NCI-H2171 treated with DMSO at 0.1 percent for 48 hours (cell line): ENCODE measurements at places on chromosomes 7 and 10.

GRCh38 chr10:96638696-96639095, 51.9 kb upstream of the TM9SF3 start:
- DNase-seq, result no peak

DNA sequence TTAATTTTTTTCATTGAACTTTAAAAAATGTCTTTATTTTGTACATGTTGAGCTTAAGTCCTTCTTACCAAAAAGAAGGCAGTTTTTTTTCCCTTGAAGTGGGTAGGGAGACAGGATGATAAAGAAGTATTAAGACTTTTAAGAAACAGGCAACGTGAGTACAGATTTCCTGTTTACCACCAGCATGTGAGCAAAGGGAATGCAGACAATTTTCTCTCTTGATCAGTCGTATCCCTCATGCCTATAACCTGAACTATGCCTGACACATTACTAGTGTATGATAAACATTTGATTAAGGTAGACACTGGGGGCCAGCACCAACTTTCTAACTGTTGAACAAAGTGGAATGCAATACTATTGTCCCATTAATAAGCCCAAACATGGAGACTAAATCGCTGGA, 8.8 kb upstream of the OR2A2 start:
- DNase-seq, result no peak

DNA sequence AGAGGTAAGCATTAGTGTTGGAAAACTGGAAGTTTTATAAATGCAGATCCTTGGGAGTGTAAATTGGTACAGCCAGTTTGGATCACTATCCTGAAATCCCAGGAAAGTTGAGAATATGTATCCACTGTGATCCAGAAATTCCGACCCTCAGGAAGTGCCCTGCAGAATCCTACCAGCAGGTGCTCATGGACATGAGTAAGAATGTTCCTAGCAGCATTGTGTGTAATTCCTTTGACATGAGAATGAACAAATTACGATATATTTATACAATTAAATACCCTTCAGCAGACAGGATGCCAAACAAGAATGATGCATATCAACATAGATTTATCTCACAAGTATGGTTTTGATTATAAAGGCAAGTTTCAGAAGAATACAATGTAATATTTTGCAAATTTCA, 181.6 kb downstream of the XPNPEP1 start:
- no peak for DNase-seq

DNA sequence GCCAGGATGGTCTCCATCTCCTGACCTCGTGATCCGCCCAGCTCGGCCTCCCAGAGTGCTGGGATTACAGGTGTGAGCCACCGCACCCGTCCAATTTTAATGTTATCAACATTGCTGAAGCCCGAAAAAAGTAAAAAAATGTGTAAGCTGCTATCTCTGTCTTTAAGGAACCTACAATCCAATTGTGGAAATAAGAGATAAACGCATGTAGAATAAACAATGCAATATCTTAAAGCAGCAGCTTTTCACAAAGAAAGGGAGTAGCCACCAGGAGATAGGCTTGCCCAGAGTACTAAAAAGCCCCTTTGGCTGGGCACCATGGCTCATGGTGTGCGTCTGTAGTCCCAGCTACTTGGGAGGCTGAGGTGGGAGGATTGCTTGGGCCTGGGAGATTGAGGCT, 282.9 kb upstream of the LYZL1 start:
- no peak for DNase-seq

DNA sequence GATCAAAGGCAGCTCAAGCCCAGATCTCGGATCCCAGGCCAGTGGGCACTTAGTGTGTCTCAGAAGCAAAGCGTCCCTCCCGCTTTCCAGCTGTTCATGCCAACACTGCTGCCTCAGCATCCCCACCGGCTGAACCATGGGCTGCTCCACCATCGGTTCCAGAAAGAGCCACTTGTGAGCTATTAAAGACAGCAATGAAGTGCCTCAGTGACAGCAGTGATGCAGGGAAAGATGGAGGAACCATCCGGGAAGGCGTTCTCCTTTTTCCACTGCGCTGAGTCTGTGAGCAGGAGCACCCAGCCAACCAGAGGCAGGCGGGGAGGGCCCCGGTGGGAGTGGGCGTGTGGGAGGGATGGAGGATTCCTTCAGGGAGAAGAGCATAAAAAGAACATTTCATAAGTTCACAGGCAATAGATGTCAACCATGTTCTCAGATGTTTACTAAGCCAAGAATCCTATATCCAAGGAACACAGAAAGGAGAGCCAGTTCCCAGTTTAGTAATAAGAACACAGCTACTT, 96.2 kb upstream of the MKI67 start:
- DNase-seq, result no peak

GRCh38 chr7:137935884-137936508, 65.9 kb downstream of the CREB3L2 start:
- no peak for DNase-seq

- no peak for DNase-seq
Measured at GRCh38 chr10:72812753-72813430, 80.6 kb upstream of the OIT3 start.

DNA sequence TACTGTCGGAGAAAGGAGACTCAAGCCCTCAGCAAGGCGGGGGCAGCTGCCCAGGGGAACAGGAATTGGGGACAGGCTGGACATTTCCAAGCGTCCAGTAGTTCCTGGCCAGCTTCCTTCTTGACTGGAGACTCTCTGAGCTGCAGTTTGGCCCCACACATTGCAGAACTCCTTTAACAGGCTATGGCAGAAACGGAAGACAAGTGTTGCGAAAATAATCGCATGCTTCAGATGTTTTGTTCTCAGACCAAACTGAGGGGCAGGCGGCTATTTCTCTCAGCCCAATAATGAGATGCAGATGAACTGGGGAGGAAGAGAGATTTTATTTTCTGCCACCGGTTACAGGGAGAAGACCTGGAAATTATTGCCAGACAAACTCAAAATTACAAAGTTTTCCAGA, 88.0 kb upstream of the PFKP start:
- no peak for DNase-seq

DNA sequence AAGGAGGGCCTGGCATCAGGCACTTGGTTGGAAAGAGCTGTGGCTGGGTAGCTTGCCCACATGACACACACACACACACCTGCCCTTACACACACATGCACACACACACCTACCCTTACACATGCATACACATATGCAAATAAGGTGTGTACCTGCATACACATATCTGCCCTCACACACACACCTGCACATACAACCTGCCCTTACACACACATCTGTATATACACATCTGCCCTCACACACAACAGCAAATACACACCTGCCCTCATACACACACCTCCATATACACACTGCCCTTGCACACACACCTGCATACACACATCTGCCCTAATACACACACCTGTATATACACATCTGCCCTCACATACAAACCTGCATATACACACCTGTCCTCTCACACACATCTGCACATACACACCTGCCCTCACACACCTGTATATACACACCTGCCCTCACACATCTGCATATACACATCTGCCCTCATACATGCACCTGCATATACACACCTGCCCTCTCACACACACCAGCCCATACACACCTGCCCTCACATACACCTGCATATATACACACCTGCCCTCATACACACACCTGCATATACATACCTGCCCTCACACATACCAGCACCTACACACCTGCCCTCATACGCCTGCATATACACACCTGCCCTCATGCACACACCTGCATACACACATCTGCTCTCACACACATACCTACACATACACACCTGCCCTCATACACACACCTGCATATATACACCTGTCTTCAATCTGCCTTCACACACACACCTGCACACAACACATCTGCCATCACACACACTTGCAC, 82.9 kb downstream of the GRID1 start:
- DNase-seq, result no peak

DNA sequence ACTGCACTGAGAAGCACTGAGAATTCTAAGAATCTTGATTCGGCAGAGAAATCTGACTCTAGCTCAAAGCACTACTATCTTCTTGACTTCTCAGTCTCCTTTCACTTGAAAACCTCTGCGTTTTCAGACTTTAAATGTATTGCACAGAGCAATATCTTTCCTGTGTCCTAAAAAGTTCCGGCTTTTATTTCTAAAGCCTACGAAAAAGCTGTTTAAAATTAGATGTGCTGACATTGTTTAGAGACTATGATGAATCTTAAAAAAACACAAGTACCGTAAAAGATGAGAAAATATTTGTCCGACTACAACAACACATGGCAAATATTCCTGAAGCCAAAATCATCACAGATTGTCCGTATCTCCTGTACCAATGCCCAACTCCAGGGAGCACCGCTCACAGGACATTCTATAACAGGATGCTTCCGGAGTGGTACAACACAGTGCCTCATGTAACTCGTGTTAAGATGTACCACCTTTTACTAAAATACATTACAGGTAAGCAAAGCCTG, 136.9 kb downstream of the CUBN start:
- DNase-seq, result no peak

GRCh38 chr10:103278862-103279298, 1.9 kb downstream of the INA start:
- DNase-seq, result no peak

DNA sequence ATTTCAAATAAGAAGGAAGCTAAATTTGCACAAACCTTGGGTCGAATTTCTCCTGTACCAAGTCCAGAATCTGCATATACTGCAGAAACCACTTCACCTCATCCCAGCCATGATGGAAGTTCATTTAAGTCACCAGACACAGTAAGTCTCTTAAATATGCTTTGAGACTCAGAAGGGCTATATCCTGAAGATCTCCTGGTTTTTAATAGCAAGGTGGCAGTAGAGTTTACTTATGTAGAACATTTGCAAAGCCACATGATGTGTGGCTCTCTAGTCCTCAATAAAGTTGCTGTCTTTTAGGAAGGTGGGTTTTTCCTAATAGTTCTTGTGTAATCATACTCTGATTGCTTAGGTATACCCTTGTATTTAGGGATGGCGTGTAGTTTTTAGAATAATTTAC, 8.7 kb downstream of the DBF4 start:
- no peak for DNase-seq

DNA sequence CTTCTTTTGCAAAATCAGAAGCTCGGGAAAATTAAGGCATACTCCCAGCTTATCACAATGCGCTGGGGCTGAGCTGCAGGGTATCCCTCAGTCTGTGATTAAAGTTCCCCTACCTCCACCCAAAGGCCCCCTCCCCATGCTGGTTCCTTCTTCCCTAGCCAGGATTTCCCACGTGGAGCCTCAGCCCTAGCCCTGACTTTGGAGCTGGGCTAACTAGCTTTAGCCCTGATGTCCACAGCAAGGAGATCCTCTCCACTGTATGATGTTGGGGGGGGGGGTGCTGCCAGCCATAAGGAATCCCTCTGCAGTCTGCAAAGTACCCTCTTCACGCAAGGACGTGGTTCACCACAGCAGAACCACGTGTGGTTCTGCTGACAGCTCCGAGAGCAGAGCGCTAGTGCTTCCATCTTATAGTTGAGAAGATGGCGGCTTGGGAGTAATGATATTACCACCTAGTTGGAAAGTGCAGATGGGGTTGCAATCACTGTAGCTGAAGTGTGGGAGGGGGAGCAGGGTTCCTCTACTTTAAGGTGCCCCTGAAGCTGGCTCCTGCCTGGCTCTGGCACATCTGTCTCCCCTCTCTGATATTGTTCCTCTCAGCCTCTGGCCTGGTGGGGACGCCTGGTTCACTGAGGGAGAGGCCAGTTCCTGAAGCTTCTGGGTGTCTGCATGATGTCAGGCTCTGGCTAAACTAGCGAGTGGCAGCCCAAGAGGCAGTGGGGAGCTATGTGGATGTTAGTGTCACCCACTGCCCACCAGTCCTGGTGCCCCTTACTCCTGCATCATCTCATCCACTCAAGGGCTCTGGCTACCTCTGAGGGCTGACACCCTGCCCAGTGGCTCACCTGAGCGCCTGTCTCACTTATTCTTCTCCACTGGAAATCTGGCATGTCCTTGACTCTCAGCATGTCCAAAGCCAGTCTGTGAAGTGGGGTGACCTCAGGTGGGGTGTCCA, 270.7 kb downstream of the RPS24 start:
- DNase-seq, result no peak

GRCh38 chr7:132965951-132966350, 115.9 kb downstream of the CHCHD3 start:
- DNase-seq, result no peak

DNA sequence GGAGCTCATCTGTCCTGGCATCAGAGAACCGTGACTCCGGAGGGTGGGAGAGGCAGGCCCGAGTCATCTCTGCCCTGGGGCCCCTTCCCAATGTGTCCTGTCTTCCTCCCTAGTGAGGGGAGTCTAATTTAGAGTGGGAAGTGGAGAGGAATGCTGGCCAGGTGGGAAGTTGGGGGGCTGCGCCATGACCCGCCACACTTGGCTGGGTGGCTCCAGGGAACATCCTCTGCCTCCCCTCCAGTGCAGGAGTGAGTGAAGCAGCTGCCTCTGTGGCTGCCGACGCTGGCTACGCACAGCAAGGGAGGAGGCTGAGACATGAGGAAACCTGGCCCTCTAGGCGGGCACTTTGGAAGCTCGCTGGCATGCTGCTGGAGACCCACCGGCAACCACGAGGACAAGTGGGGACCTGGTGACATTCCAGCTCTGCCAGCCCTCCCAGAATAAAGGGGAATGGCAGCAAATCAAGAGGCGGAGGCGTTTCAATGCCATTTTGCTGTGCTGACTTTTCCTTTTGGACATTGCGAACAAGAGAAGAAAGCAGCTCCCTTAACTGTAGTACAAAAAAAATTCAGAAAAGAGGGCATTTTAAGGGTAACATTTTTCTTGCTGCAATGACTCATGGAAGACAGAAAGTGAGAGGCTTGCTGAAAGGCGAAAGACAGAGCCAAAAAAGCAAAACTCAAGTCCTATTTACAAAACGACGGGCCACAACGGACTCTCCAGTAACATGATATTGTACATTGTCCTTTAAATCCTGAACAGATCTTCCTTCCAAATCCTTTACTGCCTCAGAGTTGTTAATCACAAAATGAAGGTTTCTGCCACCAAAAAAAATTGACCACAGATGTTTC, 121.2 kb upstream of the PITRM1 start:
- no peak for DNase-seq
